ENCODE measurements at places on chromosomes 11 and 22. TPM values are rescaled to one million over a fixed set of nuclear protein-coding genes. Genes with fewer than 3 reads are reported as not detected.

ACRV1 gene
- 0.26 TPM for total RNA-seq

KLHDC7B gene
- total RNA-seq, result 0.51 TPM

SPI1 gene
- total RNA-seq, result not detected

CRYBA4 gene
- not detected for total RNA-seq

ARHGAP20 gene
- total RNA-seq, result 11.6 TPM

PHOX2A gene
- not detected for total RNA-seq

LMO1 gene
- not detected for total RNA-seq

OR52A1 gene
- total RNA-seq, result not detected

CARD18 gene
- total RNA-seq, result not detected

ANO3 gene
- total RNA-seq, result 5.1 TPM

MSANTD4 gene
- total RNA-seq, result 49.1 TPM

CEP126 gene
- total RNA-seq, result 1.8 TPM

C11orf16 gene
- not detected for total RNA-seq

MPZL2 gene
- total RNA-seq, result not detected

CAPN5 gene
- 12.3 TPM for total RNA-seq

CCDC81 gene
- total RNA-seq, result 0.66 TPM

MYBPC3 gene
- total RNA-seq, result not detected

Measured in fibroblast of lung (primary cell).